Thyroid gland (tissue), 4 donors: ENCODE measurements at places on chromosomes 7 and 10. TPM values are rescaled to one million over a fixed set of nuclear protein-coding genes. Genes with fewer than 3 reads are reported as not detected.

- no peaks in the 10 kb centered on the region for H3K4me1 ChIP-seq
- H3K36me3 ChIP-seq, result no peaks in the 10 kb centered on the region
- DNase-seq, result no peak
Measured at GRCh38 chr7:112982441-112983063, 104.1 kb downstream of the GPR85 start.

GDF2 gene
- total RNA-seq, result not detected

STAMBPL1 gene
- total RNA-seq, result 6.2 TPM

SPACDR gene
- total RNA-seq, result not detected

SUN3 gene
- total RNA-seq, result not detected

DNA sequence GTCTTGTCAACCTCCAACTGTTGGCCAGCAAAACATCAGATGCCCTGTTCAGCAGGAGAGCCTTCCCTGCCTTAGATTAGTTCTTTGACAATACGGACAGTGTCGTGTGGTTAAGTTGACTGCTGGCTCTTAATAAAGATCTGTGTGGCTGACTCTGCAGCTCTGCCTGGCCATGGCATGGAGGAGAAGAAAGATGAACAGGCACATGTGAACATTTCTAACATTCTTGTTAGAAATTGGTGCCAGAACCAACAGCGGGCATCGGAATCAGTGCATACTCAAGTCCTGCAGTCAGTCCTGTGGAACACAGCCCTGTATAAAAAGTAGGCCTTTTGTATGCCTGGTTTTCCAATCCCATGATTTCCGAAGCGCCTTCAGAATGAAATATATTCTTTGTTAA is 455.6 kb downstream of the POM121L12 start:
- H3K4me3 ChIP-seq, result no peak overlapping the region
- H3K36me3 ChIP-seq, result no peaks in the 10 kb centered on the region
- DNase-seq, result no peak
- no peaks in the 10 kb centered on the region for H3K27me3 ChIP-seq

DNA sequence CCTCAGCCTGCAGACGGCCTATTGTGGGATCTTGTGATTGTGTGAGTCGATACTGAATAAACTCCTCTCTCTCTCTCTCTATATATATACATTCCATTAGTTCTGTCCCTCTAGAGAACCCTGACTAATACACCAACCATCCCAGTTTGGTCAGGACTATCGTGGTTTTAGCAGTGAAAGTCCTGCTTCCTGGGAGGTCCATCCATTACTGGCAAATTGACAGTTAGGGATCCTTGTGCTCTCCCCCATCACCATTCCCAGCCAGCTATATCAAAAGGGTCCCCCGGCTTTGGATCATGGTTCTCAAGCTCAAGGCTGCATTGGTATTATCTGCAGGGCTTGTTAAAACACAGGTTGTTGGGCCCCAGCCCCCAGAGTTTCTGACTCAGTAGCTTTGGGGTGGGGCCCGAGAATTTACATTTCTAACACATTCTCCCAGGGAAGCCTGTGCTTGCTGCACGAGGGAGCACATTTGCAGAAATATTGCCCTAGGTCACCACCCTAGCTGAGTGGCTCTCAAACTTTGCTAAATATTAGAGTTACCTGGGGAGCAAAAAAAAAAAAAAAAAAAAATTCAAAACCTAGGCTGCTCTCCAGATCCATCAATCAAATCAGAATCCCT is 899.1 kb upstream of the AUTS2 start:
- no peaks in the 10 kb centered on the region for H3K27me3 ChIP-seq
- H3K36me3 ChIP-seq, result no peaks in the 10 kb centered on the region
- no peaks in the 10 kb centered on the region for H3K4me1 ChIP-seq

DNA sequence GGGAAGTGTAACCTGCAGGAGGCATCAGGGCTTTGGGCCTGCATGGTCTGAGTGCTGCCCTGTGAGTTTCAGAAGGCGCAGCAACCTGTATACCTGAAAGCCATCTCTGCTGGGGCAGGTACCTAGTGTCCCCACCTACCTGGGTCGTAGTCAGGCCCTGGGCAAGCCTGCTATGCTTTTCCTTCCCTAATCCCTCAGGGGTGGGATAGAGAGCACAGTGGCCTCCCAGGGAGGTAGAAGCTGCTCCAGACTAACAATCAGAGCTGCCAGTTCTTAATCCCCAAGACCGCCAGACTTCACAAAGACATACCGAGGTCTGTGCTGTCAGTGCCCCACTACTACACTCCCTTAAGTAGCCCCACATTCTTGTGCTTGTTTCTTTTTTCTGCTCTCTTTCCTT is 52.0 kb downstream of the PTEN start:
- no peaks in the 10 kb centered on the region for H3K36me3 ChIP-seq
- no peak overlapping the region for H3K27ac ChIP-seq
- no peaks in the 10 kb centered on the region for H3K27me3 ChIP-seq
- no peak for DNase-seq
- H3K4me3 ChIP-seq, result no peak overlapping the region
- peaks cover 9% of the 10 kb centered on the region for H3K4me1 ChIP-seq
